ENCODE measurements at places on chromosomes 2 and 18.

DNA sequence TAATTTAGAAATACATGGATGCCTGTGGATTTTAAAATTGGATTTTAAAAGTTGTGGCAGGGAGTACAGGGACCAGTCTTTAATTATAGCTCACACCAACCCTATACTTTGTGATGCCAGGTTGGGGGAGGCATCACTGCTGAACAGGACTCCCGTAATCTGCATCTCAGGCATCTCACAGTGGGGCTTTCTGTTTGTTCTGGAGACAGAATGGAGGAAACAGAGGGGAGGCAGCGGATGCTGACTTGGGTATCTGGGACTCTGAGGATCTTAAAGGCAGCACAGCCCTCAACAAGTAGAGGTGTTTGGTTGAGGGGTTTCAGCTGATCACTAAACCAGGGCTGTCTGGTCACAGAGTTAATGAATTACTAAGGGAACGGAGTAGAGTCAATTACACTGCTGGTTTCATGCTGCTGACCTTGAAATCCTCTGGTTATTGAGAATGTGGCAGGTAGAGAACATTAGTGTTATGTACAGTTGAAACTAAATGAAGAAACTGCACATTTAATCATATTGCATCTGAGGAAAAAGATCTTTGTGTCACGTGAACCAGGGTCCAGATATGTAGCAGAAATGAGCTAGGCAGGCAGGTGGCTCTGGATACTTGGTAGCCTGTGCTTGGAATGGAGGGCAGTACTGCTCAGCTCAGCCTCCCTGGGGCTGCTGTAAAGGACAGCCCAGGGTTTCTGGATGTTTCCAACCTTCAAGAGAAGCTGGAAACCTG is 40.3 kb downstream of the FHOD3 start:
- no peak for DNase-seq

DNA sequence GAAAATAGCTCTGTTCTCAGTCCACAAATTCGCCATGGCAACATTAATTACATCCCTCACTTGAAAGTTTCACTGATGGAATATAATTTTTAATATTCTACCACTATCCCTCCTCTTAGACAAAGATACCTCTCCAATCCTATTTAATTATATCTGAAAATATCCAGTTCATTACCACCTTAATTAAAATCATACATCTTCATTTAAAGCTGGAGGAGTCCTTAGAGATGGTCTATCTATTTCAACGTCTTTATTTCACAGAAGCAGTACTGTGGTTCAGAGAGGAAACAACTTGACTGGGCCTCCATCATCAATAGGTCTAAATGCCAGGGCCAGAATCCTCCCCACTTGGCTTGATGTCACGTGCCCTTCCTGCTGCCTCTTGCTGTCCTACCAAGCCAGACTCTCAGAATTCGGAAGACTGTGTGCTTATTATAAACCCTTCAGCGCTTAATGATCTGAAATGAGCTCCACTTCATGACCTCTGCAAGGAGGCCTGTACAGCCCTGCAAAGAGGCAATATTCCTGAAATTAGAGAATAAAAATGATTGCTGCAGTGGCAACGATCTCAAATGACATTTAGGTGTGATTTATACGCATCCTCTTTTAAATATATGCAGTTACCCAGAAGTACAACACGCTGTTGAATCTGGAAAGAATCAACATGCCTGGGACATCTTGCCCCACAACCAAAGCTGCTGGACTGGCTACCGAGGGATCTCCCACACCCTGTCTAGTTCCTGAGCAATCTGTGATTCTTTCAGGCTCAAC is 146.3 kb downstream of the TMEM163 start:
- no peak for DNase-seq

- no peak for DNase-seq
Measured at GRCh38 chr18:28635530-28635929, 458.6 kb upstream of the CDH2 start.

- no peak for DNase-seq
Measured at GRCh38 chr2:68231061-68231372, 21.3 kb downstream of the PPP3R1 start.

DNA sequence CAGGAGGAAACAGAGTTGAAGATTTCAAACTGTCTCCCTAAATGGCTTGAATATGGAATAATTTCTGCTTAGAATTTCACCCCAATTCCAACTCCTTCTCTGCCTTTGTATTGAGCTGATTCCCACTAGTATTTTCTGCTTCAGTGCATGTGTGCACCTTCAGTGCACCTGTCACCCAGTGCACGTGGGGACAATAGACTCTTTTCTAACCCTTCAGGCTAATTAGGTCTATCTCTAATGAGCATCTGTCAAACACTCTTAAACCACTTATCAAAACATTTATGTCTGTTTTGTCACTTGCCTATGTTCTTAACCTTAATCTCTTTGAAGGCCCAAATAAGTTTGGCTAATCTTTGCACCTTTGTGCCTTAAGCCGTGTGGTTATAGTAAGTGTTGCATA is 232.0 kb upstream of the NETO1 start:
- DNase-seq, result no peak

GRCh38 chr2:76075126-76075525 is 364.4 kb upstream of the GCFC2 start:
- DNase-seq, result no peak

DNA sequence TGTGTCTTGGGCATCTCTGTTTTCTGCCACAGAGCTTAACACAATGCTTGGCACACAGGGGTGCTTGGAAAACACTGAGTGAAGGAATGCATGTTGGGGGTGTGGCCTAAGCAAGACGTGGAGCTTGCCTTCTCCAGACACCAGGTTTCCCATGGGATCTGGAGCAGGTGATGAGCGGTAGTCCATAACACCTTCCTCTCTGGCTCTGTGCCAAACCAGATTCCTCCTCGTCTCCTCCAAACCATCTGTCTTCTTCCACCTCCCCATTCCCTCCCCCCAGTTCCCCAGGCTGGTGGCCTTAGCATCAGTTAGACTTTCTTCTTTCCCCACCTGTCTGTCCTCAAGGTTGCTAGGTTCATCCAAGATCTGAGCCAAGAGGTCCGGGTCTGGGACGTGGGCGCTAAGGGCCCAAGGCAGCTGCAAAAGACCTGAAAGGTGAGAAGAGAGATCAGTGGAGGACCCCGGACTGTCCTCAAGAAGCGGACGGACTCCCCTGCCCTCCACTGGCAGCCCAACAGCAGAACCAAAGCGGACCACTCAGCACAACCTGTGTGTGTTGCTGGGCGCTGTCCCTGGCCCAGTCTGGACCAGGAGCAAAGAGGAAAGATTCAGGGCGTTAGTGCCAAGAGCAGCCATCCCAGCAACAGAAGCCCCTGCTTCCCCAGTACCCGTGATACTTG is 1.2 kb upstream of the ITM2C start:
- no peak for DNase-seq

DNA sequence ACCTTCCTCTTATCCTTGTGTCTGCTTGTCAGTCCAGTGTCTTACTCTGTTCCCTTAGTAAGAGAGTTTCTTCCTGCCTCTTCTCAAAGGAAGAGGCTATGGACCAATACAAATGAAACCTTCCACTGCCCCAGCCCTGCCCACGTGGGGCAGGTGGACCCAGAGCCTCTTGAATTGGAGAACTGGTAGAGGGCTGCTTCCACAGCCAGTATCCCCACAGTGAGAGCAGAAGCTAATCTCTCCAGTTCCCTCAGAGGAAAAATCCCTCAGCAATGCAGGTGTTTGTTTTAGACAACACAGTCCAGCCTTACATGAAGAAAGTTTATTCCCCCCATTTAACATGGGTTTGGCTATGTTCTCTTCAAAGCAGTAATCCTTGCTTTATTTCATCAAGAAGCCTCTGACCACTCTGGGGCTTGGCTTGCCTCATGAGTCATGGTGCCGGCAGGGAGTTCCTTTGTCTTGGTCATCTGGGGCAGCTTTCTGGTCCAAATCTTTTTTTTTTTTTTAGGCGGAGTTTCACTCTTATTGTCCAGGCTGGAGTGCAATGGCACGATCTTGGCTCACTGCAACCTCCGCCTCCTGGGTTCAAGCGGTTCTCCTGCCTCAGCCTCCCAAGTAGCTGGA is 6.5 kb upstream of the CYBRD1 start:
- DNase-seq, result no peak

DNA sequence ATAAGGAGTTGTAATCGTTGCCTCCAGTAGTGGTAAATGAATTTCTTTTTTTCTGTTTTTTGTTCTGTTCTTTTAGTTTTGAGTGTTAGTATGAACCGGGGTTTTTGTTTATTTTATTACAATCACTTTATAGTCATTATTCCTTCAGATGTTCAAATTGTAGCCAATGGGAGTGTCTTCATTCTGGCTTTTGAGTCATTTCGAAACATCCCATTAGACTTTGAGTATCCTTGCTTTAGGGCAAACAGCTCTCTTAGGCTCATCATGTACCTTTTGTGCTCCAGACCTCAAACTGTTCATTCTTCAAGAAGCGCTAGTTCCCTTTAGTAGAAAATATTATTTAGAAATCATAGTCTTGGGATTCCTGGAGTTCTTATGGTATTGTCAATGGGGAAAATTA is 54.2 kb upstream of the PAX3 start:
- DNase-seq, result no peak

DNA sequence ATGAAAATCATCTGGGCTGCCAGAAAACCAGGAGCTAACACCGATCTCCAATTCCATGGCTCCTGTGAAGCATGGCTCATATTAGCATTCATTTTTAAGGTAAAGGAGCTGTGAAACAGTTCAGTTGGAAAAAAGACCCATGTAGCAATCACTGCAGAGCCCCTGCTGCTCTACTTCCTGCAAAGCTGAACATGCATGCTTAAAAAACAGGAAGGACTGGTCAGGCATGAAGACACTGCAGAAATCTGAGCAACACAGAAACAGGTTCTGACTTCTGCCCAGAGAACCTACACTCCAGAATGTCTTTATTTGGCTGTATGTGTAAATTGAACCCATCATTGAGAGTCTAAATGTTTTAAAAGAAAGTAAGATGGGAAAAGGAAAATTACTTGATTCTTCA is 950.6 kb downstream of the DCDC2C start:
- no peak for DNase-seq

GRCh38 chr18:75638776-75639471 is 211.4 kb upstream of the SMIM21 start:
- DNase-seq, result no peak

DNA sequence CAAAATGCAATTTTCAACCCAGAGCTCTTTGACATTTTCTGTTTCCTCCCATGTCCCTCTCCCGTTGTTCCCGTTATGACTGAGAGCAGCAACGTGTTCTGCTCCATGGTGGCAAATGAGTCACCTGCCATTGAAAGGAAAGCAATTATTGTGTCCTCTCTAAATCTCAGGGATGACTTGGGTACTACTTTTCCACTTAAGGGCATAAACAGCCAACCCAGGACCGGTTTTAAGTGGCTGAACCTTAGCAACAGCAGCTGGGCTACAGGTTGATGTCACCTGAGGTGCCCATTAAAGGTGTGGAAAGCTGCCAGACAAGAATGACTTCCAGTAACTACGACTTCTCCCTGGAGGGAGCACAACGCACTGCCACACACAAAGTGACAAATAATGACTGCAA is 236.8 kb downstream of the NCKAP5 start:
- DNase-seq, result no peak

DNA sequence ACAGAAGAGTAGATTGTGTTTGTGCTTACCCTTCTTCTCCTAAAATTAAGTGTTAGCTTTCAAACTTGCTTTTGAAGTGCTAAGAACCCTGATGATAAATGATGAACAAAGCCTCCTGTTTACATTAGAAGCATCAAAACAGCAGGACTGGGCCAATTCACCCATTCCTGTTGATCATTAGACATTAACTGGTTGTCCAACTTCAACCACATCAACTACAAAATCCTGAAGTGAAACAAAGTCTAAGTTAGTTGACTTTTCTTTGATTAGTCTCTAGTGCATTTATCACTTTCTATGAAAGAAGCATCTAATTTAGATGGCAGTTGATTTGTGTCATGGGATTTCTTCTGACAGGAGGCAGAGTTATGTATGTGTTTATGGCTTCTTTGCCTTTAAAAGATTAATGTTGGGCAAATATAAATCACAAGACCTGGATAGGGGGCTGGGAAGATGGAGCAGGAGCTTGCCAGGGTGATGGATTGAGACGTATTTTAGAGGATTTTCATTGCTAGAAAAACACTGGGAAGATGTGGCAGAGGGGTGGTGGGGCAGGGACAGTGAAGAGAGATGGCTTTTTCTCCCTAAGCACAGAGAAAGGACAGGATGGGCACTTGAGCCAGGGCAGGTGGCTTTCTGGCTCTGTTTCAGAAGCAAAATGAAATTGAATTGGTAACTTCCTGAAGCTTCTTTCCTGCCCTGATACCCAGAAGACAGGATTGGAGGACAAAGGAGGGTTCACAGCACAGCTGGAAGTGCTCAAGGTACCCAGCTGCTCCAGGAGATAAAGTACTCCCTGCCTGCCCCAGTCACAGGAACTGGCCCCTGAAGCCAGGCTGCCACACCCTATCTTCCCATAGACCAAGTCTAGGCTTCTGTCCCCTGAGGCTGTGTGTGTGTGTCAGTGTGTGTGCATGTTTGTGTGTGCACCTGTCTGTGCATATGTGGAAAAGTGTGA is 20.5 kb downstream of the GYPC start:
- DNase-seq, result no peak

GRCh38 chr2:105378921-105379383 is 19.9 kb downstream of the FHL2 start:
- no peak for DNase-seq

DNA sequence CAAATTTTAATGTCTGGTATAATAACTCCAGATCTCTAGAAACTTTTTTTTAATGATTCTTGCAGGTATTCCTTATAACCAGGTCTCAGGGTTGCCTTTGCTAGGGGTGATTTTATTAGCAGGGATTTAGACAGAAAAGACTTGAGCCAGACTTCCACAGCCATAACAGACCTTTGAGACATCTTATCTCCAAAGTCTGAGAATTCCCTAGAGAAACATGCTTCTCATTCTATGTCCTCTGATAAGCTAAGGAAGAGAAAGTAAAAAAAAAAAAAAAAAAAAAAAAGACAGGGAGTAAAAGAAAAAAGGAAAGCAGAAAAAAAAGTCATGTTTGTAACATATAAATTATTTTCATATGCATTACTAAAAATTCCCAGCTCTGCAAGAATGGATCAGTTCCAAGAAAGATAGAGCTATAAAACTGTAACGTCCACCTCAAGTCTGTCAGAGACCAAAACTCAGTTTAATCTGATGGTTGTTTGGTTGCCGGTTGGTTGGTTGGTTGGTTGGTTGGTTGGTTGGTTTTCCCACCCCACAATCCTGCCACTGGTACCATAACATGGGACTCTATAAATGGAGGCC is 153.8 kb downstream of the COL6A3 start:
- no peak for DNase-seq

GRCh38 chr2:164145093-164145987 is 409.5 kb upstream of the FIGN start:
- DNase-seq, result no peak

DNA sequence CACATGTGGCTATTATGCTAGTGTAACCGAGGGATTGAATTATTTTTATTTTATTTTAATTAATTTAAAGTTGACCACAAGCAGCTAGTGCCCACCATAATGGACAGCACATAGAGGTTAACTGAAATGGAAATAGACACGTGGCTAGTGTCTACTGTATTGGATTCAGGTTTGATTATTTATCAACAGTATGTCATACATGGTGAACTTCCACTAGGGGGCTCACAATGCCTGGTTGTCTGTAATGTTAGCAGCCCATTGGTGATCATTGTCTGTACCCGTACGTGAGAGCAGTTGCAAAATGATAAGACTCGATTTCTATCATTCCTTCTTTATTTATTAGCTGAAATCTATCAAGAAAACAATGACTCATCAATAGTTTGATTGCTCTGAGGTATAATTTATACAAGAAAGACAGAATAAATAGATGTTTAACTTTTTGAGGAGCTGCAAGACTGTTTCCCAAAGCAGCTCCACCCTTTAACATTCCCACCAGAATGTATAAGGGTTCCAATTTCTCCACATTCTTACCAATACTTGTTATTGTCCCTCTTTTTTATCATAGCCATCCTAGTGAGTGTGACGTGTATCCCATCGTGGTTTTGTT is 76.5 kb downstream of the CYBRD1 start:
- DNase-seq, result peak; percentile 55

Data from NCI-H1048 (cell line).